ENCODE measurements at places on chromosomes 5 and 9.

GRCh38 chr9:7579351-7579750, 220.2 kb downstream of the DMAC1 start:
- no peak for DNase-seq

DNA sequence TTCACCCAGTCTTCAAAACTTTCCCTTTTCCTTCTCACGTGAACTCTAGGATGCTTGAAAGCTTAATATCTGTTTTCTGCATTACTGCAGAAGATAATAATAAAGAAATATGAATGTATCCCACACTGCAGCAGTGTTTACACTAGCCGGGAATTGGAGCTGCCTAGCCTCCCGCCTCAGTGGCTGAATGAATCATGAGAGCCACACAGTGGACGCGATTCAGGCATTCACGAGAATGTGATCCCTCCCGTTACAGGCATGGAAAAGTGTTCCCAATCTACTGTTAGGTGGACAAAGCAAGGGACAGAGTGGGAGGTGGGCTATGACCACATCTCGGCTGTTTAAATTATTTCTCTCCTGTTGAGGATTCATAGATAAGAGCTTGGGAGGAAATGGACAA, 69.4 kb upstream of the CTSL start:
- DNase-seq = no peak

DNA sequence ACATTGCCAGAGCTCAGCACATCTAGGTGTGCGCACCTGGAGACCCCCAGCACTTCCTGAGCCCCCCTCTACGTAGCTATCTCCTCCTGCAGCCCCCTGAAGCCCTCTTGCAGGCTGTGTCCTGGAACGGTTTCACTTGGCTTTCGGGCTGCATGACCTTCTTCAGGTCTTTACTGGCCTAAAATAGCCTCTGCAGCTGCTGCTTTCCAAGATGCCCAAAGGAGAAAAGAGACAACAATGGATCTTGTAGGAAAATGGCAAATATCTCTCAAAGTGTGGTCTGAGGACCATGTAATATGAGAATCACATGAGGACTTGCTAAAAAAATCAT, 6.6 kb upstream of the ERMP1 start:
- no peak for DNase-seq

DNA sequence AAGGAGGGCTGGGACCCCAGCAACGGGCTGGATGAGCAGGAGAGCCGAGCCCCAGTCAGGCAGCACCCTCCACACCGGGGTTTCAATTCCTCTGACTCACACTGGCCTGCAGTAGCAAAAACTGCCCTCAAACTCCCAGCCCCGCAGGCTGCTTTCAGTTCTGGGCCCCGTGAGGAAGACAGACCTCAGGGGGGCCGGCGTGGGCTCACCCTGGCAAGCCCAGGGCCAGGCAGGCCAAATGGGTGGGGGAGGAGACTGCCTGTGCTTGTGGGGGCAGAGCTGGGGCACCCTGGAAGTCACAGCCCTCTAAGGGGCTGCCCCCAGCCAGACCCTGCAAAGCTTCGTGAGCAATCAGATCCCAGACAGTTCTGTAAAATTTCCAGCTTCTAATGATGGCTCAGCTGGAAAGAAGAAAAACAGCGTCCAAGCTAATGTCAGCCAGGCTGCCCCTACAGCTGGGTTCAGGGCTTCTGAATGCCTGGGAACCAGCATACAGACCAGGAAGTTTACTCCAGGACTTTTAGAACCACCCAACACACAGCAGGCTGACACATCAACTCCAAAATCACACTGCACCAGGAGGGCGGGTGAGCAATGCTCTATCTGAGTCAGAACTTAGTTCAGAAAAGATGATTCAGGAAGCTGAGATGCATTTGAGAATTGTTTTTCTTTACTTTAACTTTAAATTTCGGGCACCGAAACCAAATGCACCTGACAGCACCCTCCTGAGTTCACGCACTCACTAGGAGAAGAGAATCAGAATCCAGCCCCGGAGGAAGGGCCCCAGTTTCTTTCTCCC, 34.7 kb downstream of the LPCAT1 start:
- peak; percentile 4 for DNase-seq

DNA sequence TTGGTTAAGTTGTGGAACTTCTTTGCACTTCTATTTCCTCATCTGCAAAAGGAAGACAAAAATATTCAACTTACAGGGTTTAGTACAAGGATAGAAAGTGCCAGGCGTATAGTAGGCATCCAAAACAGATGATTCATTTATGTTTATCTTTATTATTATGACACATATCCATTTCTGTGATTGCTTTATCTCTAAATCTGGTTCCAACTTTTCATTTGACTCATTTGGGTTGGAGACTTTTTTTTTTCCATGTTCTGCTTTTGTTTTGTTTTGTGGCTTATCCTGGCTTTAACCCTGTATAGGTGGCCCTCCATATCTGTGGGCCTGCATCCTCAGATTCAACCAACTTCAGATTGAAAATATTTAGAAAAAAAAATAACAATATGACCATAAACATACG, 186.7 kb upstream of the SLC24A2 start:
- DNase-seq = no peak

DNA sequence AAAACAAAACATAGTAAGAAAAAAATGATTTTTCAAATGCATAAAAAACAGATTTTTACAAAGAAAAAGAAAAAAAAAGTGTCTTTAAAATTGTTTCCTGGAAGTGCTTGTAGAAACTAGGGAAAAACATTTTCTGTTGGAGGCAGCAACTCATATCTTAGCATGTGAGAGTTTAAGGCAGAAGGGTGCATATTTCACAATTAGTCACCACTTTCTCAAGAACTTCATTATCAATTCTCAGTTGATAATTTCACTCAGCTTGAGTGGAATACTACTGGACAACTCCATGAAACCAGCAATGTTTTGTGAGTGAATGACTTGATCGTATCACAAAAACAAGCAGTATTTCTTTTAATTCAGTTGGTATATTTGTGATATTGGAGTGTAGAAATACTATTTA, 508.3 kb upstream of the DAB2 start:
- DNase-seq = no peak

DNA sequence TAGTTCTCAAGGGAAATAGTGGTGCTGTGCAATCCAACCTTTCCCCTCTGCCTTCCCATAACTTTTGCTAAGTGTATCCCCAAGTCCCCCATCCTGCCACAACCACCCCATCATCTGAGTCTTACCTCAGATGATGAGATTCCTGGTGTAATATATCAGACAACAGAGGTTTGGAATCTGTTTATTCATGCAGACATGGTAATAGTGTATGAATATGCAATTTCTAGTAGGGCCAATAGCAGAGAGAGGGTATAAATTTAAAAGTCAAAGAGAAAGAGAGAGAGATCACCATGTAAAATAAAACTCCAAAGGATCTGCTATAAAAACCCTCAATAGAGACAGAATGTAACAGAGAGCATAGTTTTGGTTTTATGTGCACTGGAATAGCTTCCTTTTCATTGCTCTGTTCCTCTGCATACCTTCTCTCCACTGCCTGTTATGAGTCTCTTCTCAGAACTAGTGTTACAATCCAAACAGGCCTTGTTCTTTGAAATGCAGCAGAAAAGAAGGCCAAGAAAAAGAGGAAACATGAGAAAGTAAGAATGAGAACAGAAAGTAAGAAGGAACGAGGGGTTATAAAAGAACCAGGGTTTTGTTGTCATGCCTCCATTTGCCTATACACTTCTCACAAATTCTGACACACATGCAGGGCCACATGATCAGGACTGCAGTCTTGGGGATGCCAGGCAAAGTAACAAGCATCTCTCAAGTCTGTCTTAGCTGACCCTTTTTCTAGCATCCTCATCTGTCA, 278.0 kb downstream of the CETN3 start:
- DNase-seq = no peak

- DNase-seq = no peak
Measured at GRCh38 chr5:34790069-34790468, 48.9 kb upstream of the TTC23L start.

DNA sequence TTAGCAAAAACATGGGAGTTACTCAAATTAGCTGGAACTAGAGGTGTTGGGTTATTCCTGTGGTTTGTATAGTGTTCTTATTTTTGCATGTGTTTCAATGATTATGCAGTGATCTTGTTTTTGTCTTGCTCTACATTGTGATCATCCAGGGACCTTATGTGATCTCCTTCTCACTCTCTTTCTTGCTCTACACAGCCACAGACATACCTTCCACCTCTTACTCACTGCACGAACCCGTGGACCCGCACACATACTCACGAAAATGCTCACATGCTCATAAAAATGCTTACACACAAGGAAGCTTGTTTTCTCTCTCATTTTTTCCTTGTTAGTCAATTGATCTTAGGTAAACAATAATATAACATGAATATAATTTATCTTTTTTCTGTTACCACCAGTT, 187.1 kb downstream of the KDM4C start:
- DNase-seq = no peak

GRCh38 chr5:99543841-99544240, 615.0 kb upstream of the CHD1 start:
- DNase-seq = no peak

- DNase-seq = peak; percentile 64
Measured at GRCh38 chr5:180090098-180090768, 18.7 kb upstream of the RNF130 start.

DNA sequence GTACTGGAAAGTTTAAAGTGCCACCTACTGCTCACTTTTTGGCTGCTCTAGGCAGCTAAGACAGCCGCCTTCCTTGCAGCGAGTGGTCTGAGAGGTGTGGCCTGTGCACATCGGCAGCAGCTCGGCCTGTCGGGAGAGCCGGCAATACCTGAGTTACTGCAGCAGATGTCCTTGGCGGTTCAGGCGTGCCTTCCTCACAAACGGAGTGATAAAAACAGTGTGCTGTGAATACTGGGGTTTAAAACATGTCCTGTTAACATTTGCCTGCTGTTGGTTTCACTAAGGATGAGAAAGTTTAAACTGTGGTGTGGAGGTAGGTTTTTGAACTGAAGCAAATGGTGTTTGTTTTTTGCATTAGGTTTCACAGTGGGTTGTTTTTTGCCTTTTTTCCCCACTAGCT, 12.9 kb downstream of the TRAF2 start:
- no peak for DNase-seq

- peak; percentile 17 for DNase-seq
Measured at GRCh38 chr9:137689745-137690529, 71.1 kb downstream of the EHMT1 start.

- no peak for DNase-seq
Measured at GRCh38 chr5:93925321-93925720, 183.9 kb upstream of the POU5F2 start.

DNA sequence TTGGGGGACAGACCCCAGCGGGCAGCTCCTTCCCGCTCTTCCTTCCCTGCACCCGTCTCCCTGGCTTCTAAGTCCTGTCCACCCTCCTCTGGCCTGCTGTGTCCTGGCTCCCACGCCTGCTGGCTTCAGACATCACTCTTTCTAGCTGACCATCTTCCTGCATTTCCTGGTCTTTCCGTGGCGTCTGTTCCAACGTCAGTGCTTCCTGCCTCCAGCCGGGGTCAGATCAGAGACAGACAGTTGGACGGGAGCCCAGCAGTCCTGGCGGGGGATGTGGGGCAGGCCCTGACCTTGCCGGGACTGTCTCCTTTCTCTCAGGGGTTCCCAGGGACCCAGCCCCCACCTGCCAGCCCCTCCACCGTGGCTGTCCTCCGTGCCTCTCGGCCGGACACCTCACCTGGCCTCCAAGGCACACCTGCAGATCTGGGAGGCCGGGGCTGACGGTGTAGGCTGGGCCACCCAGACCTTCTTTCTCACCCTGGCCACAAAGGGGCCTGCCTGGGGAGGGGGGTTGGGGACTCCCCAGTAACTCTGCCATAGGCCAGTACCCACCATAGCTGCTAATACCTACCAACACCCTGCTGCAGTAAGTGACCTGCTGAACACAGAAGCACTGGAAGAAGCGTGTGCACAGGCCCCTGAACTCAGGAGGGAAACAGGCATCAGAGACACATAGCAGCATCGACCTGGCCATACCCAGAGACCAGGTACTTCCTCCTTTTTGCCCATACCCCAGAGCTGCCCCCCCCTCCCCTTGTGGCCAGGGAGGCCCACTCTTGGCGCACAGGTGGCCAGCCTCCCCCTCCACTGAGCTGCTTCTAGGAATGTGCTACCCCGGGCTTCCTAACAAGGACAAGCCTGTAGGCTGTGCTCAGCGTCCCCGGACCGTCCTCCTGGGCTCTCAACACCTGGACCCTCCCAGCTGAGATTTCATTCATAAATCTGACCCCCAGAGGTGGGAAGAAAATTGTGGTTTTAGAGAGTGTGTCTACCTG, 5.1 kb downstream of the NRARP start:
- DNase-seq = no peak

- no peak for DNase-seq
Measured at GRCh38 chr5:73359395-73359794, 89.2 kb downstream of the FOXD1 start.

DNA sequence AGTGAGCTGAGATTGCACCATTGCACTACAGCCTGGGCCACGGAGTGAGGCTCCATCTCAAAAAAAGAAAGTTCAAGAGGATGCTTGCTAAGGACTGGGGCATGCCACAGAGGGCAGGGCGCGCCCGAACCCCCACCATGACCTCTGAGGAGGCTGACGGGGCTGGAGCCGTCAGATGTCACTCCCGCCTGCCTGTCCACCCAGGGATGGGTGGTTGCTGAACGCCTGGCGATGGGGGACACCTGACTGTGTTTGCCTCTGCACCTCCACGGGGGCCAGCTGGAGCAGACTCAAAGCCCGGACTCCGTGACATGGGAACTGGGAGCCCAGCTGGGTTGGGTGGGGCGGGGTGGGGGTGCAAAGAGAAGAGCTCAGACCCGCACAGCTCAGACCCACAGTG, 31.9 kb downstream of the ADAMTSL2 start:
- no peak for DNase-seq

- no peak for DNase-seq
Measured at GRCh38 chr9:129864991-129865647, 29.9 kb downstream of the USP20 start.
